Pancreas (tissue), 10 donors: ENCODE measurements at places on chromosomes 5 and 9. TPM values are rescaled to one million over a fixed set of nuclear protein-coding genes. Genes with fewer than 3 reads are reported as not detected.

- DNase-seq, result no peak
Observed at GRCh38 chr5:175279506-175279905, 164.5 kb downstream of the DRD1 start.

GRCh38 chr5:56668996-56669395 is 146.4 kb upstream of the MAP3K1 start:
- no peak for DNase-seq

Gene UNC5A
- 0.18 TPM for total RNA-seq

Gene CATSPER3
- total RNA-seq, result 0.34 TPM

Gene PCDHAC2
- 1.1 TPM for total RNA-seq

Gene ZMAT2
- total RNA-seq, result 17.6 TPM

Gene QRFP
- not detected for total RNA-seq
